ENCODE measurements at places on chromosomes 12 and 14.
A peak's percentile ranks its signal among the peaks of the same experiment; 100 is the strongest.

DNA sequence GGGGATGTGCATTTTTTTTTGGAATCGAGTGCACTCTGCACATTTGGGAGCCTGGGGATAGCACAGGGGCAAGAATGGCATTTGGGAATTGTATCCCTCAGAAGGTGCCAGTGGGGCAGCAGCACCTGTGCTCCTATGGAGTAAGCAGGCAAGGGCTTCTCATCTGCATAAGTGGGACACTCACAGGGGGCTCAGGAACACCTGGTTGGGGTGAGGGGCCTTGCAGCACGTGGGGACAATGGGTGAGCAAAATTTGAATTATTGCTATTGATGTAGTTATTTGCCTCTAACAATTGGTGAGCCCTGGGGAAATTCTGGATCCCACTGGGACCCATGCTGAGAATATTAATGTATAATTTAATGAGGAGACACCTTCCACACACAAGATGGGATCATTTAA, 274.2 kb downstream of the TTC6 start:
- DNase-seq = no peak

GRCh38 chr14:36113341-36113740, 63.2 kb downstream of the PTCSC3 start:
- no peak for DNase-seq

DNA sequence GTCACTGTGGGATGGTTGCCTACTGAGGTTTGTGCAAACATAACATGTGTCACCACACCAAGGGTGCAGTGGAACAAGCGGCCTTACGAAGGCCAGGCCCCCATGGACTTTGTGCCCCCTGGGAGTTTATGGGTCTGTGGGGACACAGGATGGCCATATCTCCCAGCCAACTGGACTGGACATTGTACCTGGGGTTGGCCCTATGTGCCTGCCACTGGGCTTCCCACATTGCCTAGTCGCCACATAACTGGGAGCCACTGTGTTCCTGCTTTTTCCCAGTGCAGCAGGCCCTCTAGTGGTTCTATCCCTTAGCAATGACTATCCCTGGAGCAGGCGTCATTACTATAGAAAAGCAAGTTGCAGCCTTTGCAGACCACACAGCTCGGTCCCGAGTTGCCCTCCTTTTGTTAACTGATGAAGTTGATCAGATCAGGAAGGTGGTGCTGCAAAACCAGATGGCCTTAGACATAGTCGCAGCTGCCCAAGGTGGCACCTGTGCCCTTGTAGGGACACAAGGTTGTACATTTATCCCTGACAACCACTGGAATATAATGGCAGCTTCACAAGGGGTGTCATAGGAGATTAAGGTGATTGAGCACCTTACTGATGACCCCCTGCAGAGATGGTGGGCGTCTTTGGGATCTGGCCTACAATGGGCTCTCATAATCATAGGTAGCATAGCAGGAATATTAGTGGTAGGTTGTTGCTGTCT, 15.2 kb upstream of the RNASE12 start:
- no peak for DNase-seq

- no peak for DNase-seq
Observed at GRCh38 chr12:52005903-52006703, 643 bp upstream of the TAMALIN start.

DNA sequence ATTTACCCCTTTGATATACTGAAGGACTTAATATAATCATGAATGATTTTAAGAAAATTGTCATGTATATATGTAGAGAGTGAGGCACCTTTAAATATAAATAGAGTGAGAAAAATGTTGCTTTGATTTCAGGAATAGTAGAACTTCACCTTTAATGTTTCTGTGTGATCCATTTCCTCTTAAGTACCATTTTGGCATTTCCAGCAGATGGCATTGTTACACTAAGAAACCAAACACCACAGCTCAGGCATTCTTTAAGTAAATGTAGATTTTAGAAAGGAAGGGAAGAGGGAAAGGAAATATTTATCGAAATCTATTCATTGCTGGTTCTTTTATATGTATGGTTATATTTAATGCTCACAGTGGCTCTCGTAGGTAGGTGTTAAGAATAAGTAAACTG, 556.7 kb upstream of the FBXO33 start:
- no peak for DNase-seq

- peak; percentile 24 for DNase-seq
Observed at GRCh38 chr14:103519837-103520212, 2.8 kb downstream of the CKB start.

DNA sequence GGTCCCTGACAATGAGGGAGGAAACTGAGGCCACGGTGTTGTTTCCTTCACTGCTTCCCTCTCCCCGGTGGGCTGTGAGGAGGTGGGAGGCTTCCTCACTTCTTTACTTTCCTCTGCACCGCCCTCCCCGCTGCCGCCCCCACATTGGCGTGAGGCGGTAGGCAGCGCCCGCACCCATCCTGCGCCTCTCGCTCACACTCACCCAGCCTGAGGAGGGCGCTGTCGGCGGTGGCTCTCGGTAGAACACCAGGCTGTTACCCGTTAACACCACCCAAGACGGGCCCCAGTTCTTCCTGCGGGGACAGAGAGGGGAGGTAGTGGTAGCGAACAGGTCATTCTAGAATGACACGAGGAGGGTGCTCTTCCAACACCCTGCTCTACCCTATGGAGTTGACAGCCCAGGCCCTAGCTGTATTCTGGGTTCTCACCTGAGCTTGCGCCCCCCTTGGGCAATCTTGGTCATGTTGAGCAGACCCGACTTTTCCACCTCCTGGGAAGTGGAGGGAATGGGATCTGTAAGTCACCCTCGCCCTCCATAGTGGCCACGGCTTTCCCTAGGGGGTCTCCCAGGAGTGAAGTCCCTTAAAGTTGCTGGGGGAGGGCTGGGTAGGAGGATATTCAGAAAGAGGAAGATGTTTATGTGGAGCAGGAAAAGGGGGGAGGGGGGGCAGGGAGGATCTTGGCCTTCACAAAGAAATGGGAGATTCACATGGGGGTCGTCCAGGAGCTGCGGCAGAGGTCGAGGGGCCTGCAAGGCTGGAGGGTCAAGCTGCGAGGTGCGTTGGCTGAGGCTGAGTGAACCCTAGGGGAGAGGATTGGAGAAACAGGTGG, 3.3 kb downstream of the ARHGAP9 start:
- DNase-seq = peak; percentile 52

Data from CD4-positive, alpha-beta T cell (primary cell).